SK-MEL-5 (cell line): ENCODE measurements at places on chromosomes 13 and 19.

- no peak for DNase-seq
Measured at GRCh38 chr13:49213997-49214916, 5.9 kb upstream of the MLNR start.

DNA sequence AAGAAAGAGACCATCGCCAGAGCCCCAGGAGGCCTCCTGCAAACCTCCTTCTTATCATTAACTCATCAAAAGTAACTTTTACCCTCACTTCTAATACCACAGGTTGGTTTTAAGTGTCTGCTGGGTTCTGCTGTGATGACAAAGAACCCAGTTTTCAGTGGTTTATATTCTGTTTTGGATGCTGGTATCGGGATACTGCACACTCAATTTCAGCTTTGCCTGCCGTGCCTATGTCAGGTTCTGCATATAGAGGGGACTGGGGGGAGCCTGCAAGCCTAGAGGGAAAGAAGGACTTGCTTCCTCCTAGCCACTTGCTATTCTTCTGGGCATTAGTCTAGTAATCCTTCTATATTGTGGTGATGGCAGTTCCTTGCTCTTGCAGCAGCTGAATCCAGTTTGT lies 242.4 kb downstream of the KCNRG start:
- DNase-seq = no peak

GRCh38 chr13:42225051-42225450 lies 46.9 kb upstream of the AKAP11 start:
- no peak for DNase-seq

DNA sequence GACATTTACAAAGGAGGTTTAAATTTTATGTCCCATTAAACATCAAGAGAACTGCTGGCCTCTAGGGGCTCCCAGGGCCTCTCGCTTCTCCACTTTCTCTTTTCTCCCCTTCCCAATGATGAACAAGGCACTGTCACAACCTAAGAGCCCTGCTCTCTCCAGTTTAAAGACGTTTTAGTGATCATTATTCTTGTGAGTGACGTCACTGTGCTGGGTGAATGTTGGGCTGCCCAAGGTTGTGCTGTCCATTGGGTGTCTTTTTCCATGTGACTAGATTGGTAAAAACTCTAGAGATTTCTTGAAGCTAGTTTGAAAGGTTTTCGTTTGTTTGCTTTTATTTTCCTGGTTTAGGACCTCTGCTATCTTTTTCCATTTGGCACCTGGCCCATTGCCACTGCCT lies 602.6 kb downstream of the PCDH9 start:
- DNase-seq = no peak

DNA sequence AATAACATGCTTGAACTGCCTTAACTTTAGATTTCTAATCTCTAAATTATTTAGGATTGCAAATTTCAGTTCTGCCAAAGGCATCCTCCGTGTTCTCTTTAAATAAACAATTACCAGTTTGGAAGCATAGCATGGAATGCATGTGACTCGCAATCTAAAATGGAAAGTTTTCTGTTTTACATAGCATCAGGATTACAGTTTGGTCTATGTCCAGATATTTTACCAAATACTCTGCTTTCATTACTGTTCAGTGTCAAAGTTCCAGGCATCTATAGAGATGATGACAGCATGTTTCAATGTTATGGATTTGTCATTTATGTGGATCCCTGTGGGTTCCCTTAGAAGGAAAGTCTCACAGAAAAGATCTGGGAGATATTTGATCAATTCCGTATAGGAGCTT lies 16.8 kb downstream of the FLT1 start:
- no peak for DNase-seq

GRCh38 chr19:50482271-50482855 lies 5.7 kb upstream of the GARIN5A start:
- no peak for DNase-seq

DNA sequence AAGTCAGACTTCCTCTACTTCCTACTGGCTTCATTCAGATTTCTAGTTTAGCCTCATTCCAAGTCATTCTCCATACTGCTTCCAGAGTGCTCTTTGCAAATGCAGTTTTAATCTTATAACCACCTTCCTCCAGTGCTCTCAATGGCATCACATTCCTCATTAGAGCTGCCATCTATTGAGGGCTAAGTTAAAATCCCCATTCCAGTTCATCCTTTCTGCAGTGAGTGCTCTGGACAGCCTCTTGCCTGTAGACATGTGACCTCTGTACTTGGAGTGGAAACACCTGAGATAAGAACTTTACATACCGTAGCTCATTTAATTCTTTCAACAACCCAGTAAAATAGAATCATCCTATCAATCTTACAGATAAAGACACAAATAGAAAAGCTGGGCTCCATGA lies 57.9 kb upstream of the MAB21L1 start:
- no peak for DNase-seq

- DNase-seq = peak; percentile 25
Measured at GRCh38 chr13:42266473-42266872, 5.5 kb upstream of the AKAP11 start.

DNA sequence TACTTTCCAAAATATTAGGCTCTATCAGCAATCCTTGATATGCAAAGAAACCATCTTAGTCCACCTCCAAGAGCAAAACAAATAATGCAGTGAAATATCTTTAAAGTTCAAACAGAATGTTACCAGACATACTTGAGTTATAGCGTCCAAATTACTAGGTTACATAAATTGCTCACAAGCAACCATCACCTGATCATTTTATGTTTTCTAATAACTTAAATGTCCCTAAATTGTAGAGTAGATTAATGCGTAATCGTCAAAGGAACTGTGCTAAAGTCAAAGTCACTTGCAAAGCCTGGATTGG lies 350.6 kb upstream of the ARGLU1 start:
- DNase-seq = no peak

DNA sequence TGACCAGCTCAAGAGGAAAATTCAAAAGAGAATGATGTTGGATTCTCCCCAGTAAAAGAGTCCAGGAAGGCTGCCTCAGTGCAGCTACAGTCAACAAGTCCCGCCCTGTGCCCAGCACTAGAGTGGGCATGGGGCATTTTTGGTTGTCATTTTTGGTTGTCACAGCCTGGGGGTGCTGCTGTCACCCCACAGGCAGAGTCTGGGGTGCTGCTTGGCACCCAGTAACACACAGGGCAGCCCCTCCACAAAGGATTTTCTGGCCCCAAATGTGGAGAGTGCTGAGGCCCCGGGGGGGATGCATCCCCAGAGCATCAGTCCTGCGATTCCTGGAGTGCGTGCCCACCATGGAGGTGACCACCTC lies 28.2 kb upstream of the TMEM255B start:
- no peak for DNase-seq

DNA sequence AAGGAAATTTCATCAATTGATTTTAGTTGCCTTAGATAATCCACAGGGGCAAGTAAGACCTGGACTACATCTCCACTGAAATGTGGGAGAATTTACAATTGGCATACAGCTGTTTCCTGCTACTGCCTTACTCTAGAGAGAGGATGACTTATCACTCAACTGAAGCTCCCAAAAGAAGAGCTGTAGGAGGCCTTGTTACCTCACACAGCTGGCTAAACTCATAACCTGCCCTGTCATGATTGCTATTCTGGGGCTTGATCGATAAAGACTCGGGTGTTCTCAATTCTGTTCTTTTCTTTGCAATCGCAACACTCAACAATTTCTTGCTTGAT lies 1396.4 kb downstream of the EFNB2 start:
- no peak for DNase-seq

DNA sequence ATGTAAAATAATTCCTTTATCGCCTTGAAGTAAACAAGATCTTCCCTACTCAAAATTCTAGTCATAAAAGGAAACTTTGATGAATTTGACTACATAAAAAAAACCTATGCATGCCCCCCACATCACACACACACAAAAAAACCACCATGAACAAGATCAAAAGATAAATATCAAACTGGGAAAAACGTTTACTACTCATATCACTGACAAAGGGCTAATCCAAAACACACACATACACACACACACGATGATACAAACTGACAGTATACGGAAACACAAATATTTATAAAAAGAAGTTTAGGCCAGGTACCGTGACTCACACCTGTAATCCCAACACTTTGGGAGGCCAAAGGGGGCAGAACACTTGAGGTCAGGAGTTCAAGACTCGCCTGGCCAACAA lies 61.9 kb downstream of the TSC22D1 start:
- no peak for DNase-seq

- peak; percentile 70 for DNase-seq
Measured at GRCh38 chr13:20703780-20704458, 420 bp downstream of the IL17D start.

- no peak for DNase-seq
Measured at GRCh38 chr13:51624695-51625345, 40.6 kb downstream of the WDFY2 start.

DNA sequence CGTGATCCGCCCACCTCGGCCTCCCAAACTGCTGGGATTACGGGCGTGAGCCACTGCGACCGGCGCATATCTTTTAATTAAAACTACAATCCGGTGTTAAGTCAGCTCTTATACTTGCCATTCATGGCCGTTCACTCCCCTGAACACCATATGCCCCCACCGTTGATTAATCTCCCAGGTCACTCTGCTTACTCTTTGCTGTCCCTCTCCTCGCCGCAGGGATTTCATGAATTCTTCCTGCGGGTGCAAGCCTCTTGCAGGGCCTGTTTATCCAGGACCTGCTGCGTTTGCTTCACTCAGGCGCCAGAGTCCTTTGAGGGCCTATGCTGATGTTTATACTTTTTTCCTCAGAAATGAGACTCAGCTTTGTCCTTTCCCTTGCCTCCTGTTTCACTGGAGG lies 996 bp downstream of the ERVV-2 start:
- DNase-seq = no peak

- no peak for DNase-seq
Measured at GRCh38 chr19:12364391-12365235, 870 bp downstream of the ZNF442 start.

DNA sequence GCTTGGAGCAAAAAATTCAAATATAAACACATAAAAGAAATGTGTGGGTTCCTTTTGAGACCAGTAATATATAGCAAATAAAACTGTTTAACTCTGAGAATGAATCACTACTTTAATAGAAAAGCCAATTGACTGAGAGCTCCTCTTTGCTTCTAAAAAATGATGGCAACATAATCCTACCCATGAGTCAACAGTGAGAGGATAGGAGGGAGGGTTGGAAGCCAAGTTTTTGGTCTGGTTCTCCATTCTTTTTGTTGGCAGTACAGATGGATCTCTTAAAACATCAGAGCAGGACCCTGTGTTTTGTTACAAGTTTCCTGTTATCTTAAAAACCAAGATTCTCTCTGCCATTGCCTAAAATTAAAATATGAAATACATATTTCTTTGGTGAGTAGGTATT lies 50.0 kb upstream of the POSTN start:
- no peak for DNase-seq

DNA sequence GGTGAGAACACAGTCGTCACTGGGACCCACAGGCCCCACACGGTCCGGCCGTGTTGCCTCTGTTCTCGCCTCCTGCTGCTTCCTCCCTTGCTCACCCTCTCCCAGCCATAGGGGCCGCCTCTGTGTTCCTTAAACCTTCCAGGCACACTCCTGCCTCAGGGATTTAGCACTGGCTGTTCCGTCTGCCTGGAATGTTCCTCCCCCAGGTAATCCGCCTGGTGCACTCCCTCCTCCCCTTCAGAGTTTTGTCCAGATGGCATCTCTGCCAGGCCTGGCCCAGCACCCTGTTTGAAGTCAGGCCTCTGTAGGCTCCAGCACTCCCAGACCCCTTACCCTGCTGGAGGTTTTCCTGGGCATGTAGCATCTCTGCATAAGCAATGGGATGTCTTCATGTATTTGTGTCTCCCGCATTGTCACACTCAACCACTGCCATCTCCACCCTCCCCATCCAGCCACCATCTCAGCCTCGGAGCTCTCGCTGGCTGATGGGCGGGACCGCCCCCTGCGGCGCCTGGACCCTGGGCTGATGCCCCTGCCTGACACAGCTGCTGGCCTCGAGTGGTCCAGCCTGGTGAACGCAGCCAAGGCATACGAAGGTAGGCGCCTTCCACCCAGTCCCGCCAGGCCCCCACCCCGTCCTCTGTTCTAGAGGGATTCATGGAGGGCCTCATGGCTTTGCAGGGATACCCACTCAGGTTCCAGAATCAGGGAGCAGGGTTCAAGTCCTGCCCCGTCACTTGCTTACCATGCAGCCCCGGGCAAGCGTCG lies 25.9 kb downstream of the DPF1 start:
- no peak for DNase-seq

- no peak for DNase-seq
Measured at GRCh38 chr19:40006273-40006691, 9.4 kb downstream of the ZNF546 start.

- no peak for DNase-seq
Measured at GRCh38 chr19:5593343-5594255, 25.8 kb upstream of the TINCR start.

GRCh38 chr19:6032827-6033226 lies 54.9 kb upstream of the RANBP3 start:
- DNase-seq = no peak

DNA sequence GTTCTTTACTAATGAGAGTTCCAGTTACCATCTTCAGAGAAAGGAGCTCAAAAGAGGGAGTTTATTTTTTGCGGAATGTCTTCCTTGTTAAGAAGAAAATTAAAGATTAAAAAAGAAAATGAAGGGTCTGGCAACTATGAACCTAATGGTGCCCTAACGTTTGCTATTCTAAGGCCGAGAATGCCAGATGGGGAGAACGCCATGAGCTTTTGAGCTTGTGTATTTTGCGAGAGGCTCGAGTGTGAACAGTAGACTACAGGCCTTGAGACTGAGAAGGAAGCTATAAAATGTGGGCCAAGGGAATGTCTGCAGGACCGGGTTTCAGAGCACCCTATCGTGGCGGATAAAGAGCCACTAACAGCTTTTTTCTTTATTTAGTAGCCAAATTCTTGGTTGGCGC lies 6.7 kb downstream of the FGF14 start:
- no peak for DNase-seq

DNA sequence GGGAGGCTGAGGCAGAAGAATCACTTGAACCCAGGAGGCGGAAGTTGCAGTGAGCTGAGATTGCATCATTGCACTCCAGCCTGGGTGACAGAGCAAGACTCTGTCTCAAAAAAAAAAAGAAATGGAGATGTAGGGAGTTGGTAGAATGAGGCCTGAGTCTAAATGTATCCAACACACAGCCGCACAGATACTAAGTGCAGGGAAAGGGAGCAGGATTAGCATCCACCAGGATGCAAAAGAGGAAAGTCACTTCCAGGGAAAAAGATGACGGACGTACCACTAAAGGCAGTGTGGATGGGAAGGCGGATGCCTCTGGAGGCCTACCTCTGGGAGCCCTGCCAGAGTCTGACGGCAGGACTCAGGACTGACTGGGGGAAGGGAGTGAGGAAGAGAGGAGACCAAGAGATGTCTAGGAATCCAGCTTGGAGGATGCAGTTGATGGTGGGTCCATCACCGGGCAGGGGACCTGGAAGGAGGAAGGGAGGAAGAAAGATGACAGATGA lies 6.8 kb downstream of the FAM98C start:
- no peak for DNase-seq
